OCI-LY7 (cell line): ENCODE measurements at places on chromosomes 1 and 21. TPM values are rescaled to one million over a fixed set of nuclear protein-coding genes. Genes with fewer than 3 reads are reported as not detected.

LMX1A gene
- total RNA-seq = not detected in 2 replicates

SLAMF8 gene
- not detected in 2 replicates for total RNA-seq

SH2D1B gene
- not detected in 2 replicates for total RNA-seq

KRTAP12-2 gene
- not detected in 2 replicates for total RNA-seq

NEXN gene
- total RNA-seq = 0.28 TPM in 1 of 2 replicates, not detected in the other

DNA sequence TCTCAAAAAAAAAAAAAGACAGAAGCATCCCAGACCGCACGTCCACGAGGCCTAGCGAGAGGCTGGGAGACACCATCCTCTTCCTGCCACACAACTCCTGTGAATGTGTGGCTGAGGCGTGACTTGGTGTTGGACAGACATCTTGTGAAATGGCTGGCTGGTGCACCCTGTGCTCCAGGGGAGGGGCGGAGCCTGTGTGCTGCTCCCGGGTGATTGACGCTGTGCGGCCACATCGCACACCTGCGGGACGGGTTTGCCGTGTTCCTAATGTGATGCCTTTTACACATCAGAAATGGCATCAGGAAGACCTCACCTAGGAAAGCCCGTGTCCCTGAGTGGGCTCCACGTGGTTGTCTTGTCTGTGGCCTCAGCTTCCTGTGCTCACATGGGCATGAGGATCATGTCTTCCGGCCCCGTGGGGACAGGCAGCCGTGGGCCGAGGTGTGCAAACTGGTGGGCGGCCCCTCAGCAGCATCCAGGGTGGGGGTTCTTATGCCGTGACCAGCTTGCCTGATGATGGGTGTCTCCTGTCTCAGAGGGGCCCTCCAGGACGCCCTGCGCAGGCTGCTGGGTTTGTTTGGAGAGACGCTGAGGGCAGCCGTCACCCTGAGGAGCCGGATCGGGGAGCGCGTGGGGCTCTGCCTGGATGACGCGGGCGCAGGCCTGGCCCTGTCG, 64.4 kb downstream of the PCNT start:
- DNase-seq = no peak

GRCh38 chr1:214143006-214143992, 137.7 kb upstream of the SMYD2 start:
- DNase-seq = peak; percentile 25
